ENCODE measurements at places on chromosomes 3 and 15.

DNA sequence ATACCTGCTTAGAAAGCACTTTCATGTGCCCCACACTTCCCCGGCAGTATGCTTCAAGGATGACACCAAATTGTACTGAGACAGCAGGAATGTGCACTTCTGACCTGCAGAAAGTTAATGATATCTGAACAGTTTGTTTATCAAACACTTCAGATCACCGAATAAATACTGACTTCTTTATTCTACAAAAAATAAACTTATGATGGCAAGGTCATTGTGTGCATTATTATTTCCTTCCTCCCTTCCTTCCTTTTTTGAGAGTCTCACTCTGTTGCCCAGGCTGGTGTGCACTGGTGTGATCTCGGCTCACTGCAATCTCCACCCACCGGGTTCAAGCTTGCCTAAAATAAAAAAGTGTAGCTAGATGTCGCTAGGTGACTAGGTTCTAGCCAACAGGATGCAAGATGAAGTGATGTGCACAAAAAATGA lies 80.3 kb downstream of the FAIM start:
- DNase-seq = no peak

DNA sequence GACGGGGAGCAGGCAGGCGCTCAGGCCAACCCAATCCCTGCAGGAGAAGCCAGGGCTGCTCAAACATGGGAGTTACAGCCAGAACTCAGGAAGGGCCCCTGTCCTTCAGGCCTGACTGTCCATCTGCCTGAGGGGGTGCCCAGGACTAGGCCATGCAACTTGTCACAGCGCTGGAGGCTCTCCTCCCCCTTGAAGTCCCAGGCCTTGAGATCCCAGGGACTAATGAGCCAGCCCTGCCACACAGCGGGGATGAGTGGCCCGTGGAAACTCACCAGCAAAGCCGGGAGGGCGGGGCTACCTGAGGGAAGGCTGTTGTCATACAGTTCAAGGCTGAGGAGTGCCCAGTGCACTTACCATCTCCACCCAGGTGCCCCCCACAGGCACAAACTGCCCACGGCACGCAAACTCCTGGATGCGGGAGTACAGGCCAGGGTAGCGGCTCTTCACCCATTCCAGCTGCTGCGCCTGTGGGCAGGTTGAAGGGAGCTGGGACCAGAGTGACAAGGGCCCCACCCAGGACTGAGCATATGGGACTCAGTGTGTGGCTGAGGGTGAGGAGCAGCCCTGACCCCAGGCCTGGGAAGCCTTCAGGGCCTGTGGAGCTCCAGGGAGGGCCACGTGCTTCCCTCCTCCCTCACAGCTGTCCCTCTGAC lies 6.3 kb downstream of the MAN2C1 start:
- DNase-seq = no peak

GRCh38 chr3:184796551-184796950 lies 15.4 kb upstream of the VPS8 start:
- no peak for DNase-seq

GRCh38 chr3:179972881-179973423 lies 63.8 kb downstream of the PEX5L start:
- no peak for DNase-seq

- no peak for DNase-seq
These were observed 27.4 kb downstream of the SMAD6 start for GRCh38 chr15:66729331-66729951.

DNA sequence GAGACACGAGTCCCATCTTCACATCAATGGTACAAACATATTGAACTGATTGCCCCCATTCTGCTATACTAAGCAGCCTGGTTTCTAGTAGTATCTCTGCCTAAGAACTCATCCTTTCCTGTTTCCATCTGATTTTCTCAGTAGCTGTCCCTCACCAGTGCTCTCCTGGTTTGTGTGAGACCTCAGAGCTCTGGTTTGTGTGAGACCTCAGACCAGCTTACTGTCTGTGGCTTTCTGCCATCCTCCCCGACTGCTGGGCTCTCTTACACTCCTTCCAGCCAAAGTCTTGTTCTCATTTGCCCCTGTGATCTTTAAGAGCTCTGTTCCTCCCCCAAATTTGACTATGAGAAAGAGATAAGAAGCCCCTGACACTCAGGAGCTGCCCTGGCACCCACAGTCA lies 41.1 kb upstream of the NEDD4 start:
- no peak for DNase-seq

DNA sequence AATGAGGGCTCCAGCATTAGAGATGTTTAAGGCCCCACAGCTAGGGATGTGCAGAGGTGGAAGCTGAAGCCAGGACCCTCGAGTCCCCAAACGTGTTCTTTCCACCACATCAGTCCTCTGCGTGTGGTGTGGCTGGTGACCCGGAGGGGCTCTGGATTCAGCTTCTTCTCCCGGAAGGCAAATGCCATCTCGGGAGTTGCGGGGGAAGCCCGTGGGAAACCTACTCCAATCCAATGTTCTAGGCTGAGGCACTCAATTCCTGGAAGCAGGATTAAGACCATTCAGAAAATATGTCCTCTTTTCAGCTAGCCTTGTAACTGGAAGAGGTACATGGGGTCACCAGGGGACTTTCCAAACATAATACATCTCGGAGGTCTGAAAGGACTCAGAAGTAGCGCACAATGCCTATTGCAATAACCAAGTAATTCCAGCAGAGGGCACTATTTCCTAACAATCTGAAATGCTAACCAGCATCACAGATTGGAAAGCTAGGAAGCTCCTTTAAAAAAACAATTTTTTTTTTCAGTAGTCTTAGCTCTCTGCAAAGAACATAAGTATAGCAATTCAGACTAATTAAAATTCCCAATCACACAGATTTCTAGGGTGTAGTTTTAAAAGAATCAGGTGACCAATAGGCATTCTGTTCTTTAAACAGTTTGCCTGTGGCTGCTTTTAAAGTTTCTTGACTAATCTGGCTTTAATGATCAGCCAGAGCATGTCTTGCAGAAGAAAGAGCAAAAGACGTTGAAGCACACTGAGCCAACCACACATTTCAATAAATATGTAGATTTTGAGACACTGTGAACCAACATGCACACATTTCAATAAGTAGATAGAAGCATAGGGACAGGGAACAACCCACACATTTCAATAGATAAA lies 36.1 kb downstream of the BNC1 start:
- no peak for DNase-seq

DNA sequence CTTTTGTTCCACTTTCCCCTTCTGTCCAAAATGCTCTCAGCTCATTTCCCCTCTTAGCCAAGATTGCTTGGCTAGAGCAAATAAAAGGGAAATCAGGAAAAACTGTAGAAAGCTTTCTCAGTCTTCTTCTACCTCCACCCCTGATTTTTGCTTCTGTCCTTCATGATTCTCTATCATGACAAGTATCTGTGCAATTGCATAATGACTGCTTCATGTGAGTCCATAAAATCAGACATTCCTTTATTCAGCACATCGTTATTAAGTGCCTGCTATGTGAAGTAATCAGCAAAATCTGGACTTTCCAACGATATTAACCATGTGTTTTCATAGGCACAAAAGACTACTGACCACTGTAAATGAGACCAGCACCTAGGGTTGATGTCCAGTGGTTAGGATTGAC lies 321.5 kb upstream of the CBLB start:
- no peak for DNase-seq

DNA sequence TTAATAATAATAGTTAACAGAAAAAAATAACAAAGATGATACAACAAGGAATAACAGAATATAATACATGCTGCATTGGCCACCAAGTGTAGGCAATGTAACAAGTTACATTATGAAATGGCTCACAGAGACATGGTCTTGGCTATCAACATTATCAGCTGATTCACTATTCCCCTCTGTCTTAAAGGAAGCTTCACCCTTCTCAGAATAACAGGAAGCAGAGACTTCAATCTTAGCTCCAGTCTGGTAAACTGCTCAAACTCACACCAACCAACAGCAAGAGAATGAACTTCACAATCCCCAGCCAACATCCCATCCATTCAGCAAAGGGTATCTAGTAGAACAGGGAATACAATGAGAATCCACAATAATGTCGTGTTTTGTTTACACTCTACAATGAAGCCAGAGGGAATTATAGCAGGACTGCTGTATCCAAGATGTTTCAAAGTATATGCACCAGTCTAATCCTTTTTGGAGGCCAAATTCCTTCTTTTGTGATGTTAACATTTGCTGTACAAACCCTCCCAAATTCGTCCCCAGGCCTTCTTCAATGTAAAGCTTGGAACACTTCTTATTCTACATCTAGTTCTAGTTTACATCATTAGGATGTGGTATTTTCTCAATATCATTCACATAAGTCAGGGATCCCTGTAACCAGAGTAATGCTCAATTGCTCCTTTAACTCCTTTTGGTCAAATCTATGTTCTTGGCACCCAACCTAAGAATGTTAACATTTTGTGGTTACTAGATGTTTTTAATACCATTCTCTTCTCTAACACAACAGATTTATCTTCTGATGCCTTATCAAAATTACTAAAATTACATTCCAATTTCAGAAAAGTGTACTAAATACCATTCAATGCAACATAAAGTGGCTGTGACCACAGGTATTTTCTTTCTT lies 52.4 kb upstream of the CMSS1 start:
- no peak for DNase-seq

- DNase-seq = no peak
These were observed 95.0 kb downstream of the ADCY5 start for GRCh38 chr3:123353850-123354233.

All from stimulated activated CD8-positive, alpha-beta memory T cell treated with anti-CD3 and anti-CD28 coated beads, Interleukin-15, amount 100 ng/mL, for 4 hours (primary cell).